EH (cell line): ENCODE measurements at places on chromosomes 1 and 21.

DNA sequence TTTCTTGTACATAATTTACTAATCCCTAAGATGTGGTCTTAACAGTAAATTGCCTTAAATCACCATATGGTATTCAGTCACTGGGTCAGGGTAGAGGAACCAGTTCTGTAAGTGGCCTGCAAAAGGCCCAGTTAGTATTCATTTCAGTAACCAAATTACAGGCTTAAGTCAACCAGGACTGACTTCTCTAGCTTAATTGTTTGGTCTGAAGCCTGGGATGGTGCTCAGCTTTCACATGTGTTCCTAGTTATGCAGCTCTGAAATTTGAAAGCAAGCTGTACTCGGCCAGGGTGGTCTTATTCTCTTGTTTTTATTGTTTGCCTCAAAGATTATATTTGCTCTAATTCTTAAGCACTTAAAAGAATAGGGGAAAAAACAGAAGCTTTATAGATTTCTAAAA, 144.6 kb downstream of the MAGI3 start:
- peak; percentile 49 for DNase-seq

- DNase-seq = peak; percentile 77
These were observed 216.3 kb upstream of the CAMK1G start for GRCh38 chr1:209367061-209367772.

GRCh38 chr1:57013522-57013921, 47.7 kb upstream of the C8B start:
- DNase-seq = no peak

DNA sequence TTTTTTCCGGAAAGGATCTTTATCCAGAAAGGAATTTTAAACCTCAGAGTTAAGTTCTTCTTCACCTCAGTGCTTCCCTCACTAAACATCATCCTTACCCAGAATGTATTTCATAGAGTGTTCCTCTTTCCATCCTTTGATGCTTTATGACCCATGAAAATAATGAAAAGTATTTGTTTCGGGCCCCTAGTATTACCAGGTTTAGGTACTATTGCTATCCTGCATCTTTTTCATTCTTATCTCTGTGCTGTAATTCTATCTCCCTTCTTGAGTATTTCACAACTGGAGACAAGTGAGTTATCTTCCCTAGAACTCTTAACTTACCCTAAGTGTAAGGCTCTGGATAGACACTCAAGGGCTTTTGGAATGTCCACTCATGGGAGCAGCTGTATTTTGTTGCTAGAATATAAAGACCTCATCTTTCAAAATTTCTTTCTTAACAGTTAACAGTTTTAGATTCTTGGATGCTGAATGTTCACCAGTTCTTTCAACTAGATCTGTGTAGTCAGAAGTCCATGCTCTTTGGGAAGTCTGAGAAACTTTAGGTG, 26.2 kb downstream of the UCK2 start:
- peak; percentile 65 for DNase-seq

DNA sequence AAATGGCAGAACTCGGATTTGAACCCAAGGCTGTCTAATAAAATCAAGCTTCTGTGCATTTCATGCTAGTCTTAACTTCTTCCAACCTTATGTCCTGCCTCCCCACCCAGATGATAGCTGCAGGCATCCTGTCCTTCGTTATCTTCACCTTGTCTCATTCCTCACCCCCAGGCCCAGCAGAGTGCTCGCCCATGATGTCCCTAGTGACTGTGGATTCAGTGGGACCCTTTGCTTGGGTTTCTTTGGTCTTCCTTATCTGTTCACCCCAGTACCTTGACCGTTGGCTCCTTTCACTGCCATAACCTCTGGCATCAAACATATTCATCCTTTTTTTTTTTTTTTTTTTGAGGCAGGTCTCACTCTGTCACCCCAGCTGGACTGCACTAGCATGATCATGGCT, 5.6 kb upstream of the BSDC1 start:
- DNase-seq = no peak

GRCh38 chr1:202578565-202578964, 131.7 kb downstream of the SYT2 start:
- no peak for DNase-seq

DNA sequence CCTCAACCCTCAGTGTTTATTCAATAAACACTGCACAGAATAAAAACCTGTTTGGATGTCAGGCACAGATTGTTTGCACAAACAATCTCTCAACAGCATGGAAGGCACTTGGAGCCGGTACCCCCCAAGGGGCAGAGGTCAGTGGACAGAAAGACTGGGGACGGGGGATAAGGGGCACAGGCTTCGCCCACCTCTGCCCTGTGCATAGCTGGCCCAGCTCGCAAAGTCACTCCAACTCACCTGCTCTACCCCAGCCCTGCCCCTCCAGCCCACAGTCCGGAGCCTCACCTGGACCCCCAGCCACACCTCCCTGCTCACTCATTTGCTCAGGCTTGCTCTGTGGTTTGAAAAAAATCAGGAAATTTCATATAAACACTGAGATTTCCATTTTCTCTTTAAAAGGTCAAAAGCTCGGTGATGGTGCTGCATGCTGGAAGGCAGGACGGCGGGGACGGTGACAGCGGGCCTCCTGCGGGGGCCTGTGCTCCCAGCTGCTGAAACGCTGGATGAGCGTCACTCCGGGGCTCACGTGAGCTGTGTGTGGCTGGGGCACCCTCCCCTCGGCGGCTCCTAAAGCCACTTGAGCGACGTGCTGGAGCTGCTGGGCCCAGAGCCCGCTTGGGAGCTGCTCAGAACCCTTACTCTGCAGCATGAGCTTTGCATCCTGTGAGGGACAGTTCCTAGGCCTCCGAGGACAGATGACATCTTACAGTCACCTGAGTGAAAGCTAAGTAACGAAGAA, 54.5 kb downstream of the PRDM15 start:
- DNase-seq = no peak

- DNase-seq = peak; percentile 53
These were observed 1.8 kb downstream of the FHL3 start for GRCh38 chr1:38003261-38004250.

DNA sequence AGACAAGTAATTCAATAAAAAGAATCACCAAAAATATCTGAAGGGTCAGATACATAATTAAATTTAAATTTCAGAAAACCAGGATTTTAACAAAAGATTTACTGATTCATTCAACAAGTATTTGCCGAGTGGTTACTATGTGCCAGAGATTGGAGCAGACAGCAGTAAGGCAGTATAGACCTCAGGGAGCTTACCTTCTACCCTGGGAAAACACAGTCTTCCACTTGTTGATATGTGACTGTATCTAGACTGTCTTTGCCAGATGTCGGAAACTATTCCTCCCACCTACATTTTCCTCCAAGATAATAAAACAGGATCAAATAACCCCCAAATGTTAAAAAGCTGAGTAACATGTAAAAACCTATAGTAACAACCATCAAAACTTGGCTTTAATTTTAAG, 6.2 kb downstream of the HNRNPR start:
- no peak for DNase-seq

DNA sequence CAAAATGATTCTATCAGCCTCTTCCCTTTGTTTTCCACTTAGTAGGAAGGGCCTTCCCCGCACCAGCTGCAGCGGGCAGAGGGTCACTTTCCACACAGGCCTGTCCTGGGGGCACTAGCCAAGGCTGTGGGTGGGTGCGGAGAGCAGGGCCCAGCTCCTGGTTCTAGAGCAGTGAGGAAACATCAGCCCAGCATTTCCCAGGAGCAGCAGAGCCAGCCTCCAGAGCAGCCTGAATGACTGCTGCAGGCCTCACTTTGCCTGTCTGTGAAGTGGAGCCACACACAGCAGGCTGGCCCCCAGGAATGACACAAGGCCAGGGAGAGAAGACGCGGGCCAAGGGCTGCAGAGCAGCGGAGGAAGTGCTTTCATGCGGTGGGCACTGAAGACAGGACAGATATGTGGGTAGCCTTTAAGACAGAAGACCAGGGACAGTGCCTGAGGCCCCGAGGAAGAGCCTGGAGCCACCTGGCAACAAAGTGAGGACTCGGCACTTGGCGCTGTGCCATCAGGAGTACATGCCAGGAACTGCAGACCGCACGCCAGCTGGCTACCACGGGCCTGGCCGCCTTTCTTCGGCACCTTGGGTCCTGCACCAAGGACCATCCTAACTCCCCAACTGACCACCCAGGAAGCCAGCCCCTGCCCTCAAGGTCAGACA, 42.0 kb downstream of the ACOT7 start:
- no peak for DNase-seq

- no peak for DNase-seq
These were observed at the start of gene SKI for GRCh38 chr1:2228157-2228594. Gene SKI, plus strand, starts transcription at chr1:2228319. Its CDS starts 448 bp downstream, at chr1:2228767.

DNA sequence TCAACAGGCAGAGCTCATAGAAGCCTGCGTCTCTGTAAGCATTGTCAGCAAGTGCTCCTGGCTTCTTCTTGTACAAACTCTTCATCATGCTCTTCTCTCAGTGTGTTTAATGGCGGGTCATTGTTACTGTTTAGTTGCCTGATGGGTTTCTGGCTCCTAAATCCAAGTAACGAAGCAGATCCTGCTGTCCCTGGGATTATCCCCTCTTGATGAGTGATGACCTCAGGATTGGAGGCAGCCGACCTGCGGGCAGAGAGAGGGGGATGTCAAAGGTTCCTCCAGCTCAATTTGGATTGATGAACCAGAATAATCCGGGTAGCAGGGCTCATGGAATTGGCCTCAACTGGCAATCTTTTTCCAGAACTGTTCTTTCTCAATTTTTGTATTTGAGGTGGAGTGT, 66.1 kb upstream of the BARHL2 start:
- no peak for DNase-seq

- DNase-seq = no peak
These were observed 228.9 kb downstream of the TNR start for GRCh38 chr1:175514387-175514953.

- DNase-seq = no peak
These were observed 62.9 kb upstream of the SDC3 start for GRCh38 chr1:30971496-30971895.

GRCh38 chr1:53899206-53899628, 5.2 kb downstream of the DIO1 start:
- peak; percentile 75 for DNase-seq
